Kidney (tissue), 22 donors: ENCODE measurements at places on chromosomes 6 and 20.

DNA sequence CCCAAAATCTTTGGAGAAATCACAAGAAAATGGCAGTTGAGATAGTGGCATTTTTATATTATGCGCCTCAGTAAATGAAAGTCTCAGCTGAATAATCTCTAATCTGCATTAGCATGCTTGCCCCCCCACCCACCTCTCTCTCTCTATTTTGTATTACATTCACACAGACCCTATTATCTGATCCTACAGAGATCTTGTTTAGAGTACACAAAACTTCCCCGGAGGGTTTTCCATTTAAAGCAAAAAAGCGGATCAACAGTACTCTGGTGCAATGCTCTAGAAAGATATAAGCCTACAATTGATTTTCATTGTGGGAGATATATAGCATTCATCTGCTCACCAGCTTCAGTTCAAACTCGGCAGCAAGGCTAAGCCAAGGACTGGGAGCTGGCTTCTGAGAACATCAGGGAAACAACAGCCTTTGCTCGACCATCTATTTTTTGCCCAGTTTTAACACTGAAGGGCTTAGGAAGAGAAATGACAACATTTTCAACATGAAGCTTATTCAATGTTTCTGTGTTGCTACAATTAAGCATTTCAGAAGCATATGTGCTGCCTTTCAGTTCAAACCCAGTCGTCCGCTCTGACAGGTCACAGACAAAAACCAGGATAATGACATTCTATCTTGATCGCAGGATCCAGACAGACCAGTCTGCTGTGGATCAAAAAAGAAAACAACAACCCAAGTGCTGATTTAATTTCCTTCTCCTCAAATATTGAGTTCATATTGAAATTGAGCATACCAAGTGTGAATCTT is 137.6 kb upstream of the ATXN1 start:
- no peak overlapping the region for H3K4me3 ChIP-seq
- DNase-seq, result no peak
- H3K27ac ChIP-seq, result no peak overlapping the region
- no peaks in the 10 kb centered on the region for H3K36me3 ChIP-seq
- no peaks in the 10 kb centered on the region for H3K4me1 ChIP-seq

DNA sequence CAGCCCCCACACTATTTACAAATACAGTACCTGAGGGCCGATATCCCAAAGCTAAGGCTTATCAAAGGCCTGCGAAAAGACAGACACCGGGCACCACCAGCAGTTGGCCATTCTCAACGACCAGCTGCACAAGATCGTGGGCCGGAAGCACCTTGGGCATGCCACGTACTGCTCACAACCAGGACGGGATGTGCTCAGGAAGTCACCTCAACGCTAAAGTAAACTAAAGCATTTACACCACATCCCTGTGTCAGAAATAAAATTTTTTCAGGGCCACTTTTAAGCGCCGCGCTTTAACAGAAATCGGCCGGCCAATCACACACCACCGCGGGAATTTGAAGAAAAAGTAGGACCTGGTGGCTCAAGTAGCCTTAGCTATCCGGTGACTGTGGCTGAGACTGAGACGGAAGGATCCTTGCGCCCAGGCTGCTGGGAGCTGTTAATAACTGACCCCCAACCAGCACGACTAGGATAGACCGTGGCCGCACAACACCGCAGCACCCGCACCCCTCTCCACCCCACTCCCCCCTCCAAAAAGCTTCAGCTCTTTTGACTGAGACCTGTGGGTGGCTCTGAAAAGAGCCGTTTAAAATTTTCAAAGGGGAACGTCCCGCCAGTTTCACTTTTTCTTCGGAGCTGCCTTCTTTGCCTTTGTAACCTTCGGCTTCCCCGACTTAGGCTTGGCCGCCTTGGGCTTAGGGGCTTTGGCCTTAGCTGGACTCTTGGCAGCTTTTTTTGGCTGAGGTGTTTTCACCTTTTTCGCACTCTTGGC is 131.2 kb upstream of the BTN3A2 start:
- no peaks in the 10 kb centered on the region for H3K27me3 ChIP-seq
- no peaks in the 10 kb centered on the region for H3K4me1 ChIP-seq
- H3K27ac ChIP-seq, result peak overlapping the region; percentile 27
- no peaks in the 10 kb centered on the region for H3K36me3 ChIP-seq
- DNase-seq, result peak; percentile 91

GRCh38 chr20:42938441-42939205 is 251.1 kb downstream of the PTPRT start:
- no peak for DNase-seq
- no peaks in the 10 kb centered on the region for H3K4me1 ChIP-seq
- no peaks in the 10 kb centered on the region for H3K36me3 ChIP-seq
- H3K27ac ChIP-seq, result no peak overlapping the region

DNA sequence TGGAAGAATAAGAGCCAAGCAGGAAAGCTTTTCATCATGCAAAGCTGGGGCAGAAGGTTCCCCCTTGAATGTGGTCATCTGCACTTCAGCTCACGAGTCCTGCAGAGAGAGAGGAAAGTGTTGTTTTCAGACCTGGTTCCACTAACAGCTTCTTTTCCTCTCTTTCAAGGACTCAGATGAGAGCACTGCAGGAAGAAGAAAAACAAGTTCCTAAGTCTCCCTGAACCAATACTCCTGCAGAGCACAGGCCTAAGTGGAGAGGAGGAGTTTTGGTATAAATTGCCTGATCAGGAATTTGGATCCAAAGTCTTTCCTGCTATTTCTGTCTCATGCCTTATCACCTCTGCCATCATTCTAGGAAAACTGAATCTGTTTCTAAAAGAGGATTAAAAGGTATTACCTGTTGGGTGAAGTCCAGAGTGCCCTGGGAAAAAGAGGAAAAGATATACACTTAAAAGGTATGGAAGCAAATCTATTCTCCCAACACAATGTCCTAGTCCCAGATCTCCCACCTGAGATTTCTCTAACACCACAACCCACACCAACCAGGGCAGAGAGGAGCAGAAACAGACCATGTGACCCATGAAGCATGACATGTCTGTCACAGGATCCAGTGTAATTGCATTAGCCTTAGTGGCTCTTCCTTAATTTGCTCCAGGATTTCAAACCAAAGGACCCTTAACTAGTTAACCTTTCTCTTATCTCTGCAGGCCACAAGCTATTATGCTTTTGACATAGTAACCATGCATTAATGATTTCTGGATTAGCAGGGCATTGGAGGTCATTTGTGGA is 12.2 kb downstream of the HLA-DRB5 start:
- H3K4me1 ChIP-seq, result no peaks in the 10 kb centered on the region
- no peak for DNase-seq
- H3K36me3 ChIP-seq, result no peaks in the 10 kb centered on the region
- H3K27me3 ChIP-seq, result no peaks in the 10 kb centered on the region
- H3K27ac ChIP-seq, result no peak overlapping the region

GRCh38 chr20:53362736-53363135 is 230.9 kb downstream of the ZNF217 start:
- no peaks in the 10 kb centered on the region for H3K4me1 ChIP-seq
- no peaks in the 10 kb centered on the region for H3K27me3 ChIP-seq
- H3K27ac ChIP-seq, result no peak overlapping the region
- no peaks in the 10 kb centered on the region for H3K36me3 ChIP-seq
- no peak overlapping the region for H3K4me3 ChIP-seq
- no peak for DNase-seq

- DNase-seq, result peak; percentile 82
- H3K4me3 ChIP-seq, result peak within 1 kb of the TSS; percentile 52
- no peak within 1 kb of the TSS for H3K27ac ChIP-seq
- no peaks in the 10 kb centered on the region for H3K4me1 ChIP-seq
- H3K27me3 ChIP-seq, result no peaks in the 10 kb centered on the region
Observed at GRCh38 chr20:17530716-17531664, at the start of gene BFSP1. Gene BFSP1, minus strand, starts transcription at chr20:17531379. Its CDS starts 50 bp downstream, at chr20:17531329.

DNA sequence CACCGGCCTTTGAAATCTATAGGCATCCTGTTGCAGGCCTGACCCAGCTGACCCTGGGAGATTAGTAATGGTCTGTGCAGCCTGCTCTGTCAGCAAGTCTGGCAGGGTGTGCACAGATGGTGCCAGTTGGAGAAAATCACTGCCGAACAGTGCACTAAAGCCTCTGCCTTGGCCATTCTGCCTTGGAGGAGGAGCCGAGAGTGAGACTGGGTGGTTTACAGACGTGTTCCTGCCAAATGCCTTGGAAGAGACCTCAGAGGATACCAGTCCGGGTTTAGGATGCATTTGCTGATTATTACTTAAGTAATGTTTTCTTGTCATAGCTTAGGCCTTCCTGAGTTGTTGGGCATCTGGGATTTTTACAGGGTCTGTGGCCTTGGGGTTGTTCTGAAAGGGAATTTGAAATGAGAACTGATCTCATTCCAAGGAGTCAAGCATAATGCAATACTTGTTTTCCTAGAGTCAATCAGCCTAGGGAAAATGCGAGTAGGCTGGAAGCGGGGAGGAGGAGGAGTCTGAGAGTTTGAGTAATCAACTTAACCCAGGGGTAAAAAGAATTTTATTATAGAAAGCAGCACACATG is 292.1 kb downstream of the SOX4 start:
- H3K27me3 ChIP-seq, result no peaks in the 10 kb centered on the region
- H3K27ac ChIP-seq, result peak overlapping the region; percentile 62
- peak overlapping the region; percentile 47 for H3K4me3 ChIP-seq
- DNase-seq, result peak; percentile 56
- no peaks in the 10 kb centered on the region for H3K36me3 ChIP-seq

DNA sequence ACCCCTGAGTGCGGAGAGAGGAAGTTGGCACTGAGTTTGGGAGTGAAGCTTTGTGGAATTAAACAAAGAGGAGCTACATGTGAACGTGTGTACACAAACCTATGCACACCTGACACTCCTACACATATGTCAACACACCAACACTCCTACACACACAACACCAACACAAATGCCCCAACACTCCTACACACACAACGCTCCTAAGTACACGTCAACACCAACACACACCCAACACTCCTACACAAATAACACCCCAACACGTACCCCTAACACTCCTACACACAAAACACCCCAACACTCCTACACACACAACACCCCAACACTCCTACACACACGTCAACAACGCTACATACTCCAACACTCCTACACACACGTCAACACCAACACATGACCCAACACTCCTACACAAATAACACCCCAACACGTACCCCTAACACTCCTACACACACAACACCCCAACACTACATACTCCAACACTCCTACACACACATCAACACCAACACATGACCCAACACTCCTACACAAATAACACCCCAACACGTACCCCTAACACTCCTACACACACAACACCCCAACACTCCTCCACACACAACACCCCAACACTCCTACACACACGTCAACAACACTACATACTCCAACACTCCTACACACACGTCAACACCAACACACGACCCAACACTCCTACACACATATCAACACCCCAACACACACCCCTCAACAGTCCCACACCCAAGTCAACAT is 40.1 kb upstream of the ZBP1 start:
- DNase-seq, result no peak
- H3K36me3 ChIP-seq, result no peaks in the 10 kb centered on the region
- no peaks in the 10 kb centered on the region for H3K27me3 ChIP-seq

DNA sequence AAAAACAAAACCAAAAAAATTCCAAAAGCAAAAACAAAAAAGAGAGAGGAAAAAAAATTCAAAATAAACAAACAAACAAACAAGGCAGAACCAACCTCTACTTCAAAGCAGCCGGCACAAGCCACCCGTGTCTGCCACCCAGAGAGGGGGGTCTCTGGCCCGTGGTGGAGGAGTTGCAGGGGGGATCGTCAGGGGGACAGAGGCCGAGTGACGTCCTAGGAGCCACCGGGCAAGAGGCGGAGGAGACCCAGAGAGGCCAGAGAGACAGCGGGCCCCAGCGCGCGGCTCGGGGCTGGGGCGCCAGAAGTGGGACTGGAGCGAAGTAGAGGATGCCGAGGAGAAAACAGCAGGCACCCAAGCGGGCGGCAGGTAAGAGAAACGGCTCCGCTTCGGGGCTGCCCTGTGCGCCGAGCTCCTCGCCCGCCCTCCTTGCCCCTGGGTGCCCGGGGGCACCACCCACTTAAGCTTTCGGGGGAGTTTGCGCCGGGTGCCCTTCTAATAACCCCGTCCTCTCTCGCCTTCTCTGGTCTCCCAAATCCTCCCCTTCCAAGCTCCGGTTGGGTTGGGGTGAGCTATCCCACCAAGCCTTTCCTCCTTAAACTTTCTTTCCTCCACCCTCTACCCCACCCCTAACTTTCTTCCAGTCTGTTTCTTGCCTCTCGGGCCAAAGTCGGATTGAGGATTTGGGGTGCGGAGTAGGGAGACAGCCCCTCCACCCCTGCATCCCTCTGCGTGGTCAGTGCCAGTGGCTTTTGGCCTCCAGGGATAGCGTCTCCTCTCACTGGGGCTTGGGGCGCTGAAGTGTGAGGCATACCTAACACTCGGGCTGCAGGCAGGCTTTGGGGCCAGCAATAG is 1.0 kb downstream of the TSHZ2 start:
- no peaks in the 10 kb centered on the region for H3K27me3 ChIP-seq
- peak; percentile 70 for DNase-seq
- H3K36me3 ChIP-seq, result no peaks in the 10 kb centered on the region
- peak overlapping the region; percentile 23 for H3K27ac ChIP-seq
- H3K4me1 ChIP-seq, result no peaks in the 10 kb centered on the region

- no peaks in the 10 kb centered on the region for H3K36me3 ChIP-seq
- no peak overlapping the region for H3K4me3 ChIP-seq
- no peak overlapping the region for H3K27ac ChIP-seq
- H3K4me1 ChIP-seq, result no peaks in the 10 kb centered on the region
- H3K27me3 ChIP-seq, result no peaks in the 10 kb centered on the region
- DNase-seq, result no peak
Observed at GRCh38 chr6:22666586-22666985, 97.2 kb downstream of the HDGFL1 start.

- H3K4me1 ChIP-seq, result no peaks in the 10 kb centered on the region
- no peak overlapping the region for H3K27ac ChIP-seq
- DNase-seq, result peak; percentile 40
Observed at GRCh38 chr6:11738661-11739375, 39.8 kb downstream of the ADTRP start.

- no peak overlapping the region for H3K27ac ChIP-seq
- H3K4me1 ChIP-seq, result no peaks in the 10 kb centered on the region
- no peaks in the 10 kb centered on the region for H3K27me3 ChIP-seq
- no peaks in the 10 kb centered on the region for H3K36me3 ChIP-seq
- no peak overlapping the region for H3K4me3 ChIP-seq
Observed at GRCh38 chr6:45781890-45782289, 233.8 kb downstream of the CLIC5 start.

GRCh38 chr6:166026586-166027126 is 141.0 kb downstream of the TBXT start:
- no peaks in the 10 kb centered on the region for H3K4me1 ChIP-seq
- no peaks in the 10 kb centered on the region for H3K36me3 ChIP-seq
- no peak overlapping the region for H3K27ac ChIP-seq

GRCh38 chr6:166443166-166443565 is 60.4 kb upstream of the MPC1 start:
- H3K4me3 ChIP-seq, result no peak overlapping the region
- H3K27me3 ChIP-seq, result no peaks in the 10 kb centered on the region
- H3K4me1 ChIP-seq, result no peaks in the 10 kb centered on the region
- no peak for DNase-seq
- H3K36me3 ChIP-seq, result peaks cover 5% of the 10 kb centered on the region
